ENCODE measurements at places on chromosomes 7 and 10.

DNA sequence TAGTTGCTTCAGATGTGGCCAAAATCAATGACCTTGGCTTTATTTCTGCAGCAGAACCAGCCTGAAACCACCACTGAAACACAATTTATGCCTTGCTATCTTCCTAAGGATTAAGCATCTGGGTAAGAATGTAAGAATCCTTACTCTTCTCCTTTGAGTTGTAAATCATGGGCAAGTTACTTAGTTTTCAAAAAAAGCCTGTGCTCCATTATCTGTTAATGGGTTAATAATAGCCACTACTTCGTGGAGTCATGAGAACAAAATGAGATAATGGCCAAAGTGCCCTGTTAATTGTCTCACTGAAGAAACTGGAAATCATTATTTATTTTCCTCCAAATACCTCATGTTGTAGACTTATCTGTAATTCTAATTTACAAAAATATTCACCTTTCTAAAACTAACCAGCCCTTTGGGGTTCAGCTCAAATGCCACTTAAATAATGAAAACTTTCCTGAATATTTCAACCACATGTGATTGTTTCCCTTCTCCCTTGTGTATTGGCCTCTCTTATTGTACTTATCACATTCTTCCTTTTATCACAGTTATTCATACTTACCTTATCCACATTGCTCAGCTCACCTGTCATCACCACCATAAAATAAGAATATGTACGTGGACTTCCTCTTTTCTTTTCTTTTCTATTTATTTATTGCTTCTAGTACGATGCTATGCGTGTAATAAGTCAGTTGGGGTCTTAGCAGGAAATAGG is 2.0 kb upstream of the AASS start:
- DNase-seq, result no peak

DNA sequence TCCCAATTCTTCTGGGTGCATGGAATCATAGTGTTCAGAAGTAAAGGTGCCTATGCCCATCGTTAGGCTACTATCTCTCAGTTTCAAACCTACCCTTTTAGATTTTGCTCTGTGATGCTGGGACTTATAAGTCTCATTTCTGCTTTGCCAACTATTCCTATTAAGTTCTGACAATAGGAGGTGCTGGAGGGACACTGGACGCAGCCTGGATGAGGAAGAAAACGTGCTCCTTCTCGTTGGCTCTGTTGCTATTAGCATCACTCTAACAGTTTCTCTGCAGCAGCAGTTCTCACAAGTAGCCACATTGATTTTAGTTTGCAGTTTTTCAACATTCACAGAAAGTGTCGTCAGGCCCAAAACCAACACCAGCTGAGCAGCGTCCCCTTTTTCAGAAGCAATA is 72.4 kb downstream of the ABCC2 start:
- DNase-seq, result no peak

- DNase-seq, result no peak
Measured at GRCh38 chr10:72335394-72336258, 19.1 kb downstream of the DNAJB12 start.

- no peak for DNase-seq
Measured at GRCh38 chr10:20237586-20237985, 421.4 kb downstream of the PLXDC2 start.

DNA sequence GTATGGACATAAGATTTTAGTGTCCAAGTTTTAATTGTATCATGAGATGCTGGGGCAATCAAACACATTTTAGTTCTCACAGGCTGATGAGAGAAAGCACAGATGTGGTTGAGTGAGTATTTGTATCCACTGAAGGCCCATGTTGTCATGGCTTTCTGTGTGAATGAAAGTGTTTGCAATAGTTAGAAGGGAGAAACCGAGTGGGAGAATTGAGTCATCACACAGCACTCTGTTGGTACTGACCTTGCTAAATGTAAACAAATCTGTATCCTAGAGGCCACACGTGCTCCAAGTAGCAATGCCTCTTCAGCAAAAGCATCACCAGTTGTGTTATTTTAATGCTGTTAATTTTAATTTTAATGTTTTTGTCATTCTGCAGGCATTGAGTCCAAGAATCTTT is 121.2 kb downstream of the EMX2 start:
- no peak for DNase-seq

DNA sequence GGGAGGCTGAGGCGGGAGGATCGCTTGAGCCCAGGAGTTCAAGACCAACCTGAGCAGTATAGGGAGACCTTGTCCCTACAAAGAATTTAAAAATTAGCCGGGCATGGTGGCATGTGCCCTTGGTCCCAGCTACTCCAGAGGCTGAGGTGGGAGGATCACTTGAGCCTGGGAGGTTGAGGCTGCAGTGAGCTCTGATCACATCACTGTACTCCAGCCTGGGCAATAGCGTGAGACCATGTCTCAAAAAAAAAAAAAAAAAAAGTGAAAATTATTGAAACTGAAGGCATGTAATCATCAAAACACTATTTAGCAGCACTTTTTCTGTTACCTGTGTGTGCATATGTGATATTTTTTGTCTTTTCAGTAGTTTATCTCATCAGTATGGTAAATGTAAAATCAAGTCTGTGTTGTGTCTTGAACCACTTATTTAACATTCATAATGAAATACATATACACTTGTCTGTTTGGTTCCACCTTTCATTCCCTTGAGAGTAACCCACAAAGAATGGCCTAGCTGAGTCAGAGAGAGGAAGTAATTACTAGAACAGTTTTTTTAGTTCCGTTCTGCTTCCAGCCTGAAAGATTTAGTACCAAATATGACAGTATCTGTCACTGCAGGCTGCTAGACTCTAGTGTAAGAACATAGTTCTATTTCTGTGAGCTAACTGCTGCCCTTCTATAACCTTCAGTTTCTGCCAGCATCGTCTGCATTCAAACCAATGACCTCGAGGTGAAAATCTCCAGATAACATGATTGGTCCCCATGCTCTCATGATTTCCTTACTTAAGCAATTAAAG is 68.6 kb downstream of the MMRN2 start:
- DNase-seq, result no peak

DNA sequence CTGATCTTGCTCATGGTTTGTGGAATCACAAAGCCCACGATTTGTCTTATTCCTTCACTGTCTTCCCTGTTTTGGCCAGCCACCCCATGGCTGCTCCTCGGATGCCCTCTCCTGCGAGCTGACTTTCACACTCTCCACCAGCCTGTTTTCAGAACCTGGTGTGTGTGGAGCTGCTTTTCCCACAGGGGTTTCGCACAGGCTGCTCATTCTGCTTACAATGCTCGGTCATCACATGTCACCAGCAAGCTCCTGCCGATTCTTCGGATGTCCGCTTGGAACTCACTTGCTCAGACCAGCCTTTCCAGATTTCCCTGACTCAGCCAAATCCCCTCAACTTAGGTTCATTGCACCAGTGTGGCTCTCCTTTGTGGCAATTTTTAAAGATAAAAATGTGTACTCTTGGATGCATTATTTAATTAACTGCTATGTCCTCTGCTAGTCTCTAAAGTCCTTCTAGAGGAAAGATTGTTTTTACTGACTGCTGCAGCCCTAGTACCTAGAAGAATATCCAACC is 1018.6 kb upstream of the LRRTM3 start:
- no peak for DNase-seq

DNA sequence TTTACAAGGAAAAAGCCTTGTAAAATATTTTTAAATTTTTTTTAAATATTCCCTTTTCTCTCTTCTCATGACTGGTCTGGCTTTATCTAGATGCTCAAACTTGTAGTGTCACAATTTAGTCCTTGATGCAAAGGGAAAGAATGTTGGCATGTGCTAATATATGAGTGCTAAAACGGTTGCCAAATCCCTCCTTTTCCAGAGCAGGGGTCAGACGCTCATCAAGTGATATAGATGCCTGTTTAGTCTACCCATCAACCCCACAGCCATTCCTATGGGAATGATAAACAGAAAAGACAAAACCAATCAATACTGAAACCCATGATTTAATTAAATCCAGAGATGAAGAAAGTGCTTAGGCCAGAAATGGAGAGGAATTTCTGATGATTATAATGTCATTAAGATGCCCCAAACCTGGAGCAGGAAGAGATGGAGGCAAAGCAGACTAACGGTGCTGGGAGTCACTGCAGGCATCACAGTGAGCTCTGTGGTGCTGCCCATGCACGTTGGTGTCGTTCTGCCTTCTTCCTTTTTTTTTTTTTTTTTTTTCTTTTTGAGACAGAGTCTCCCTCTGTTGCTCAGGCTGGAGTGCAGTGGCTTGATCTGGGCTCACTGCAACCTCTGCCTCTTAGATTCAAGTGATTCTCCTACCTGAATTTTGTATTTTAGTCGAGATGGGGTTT is 210.1 kb upstream of the STK17A start:
- DNase-seq, result no peak

DNA sequence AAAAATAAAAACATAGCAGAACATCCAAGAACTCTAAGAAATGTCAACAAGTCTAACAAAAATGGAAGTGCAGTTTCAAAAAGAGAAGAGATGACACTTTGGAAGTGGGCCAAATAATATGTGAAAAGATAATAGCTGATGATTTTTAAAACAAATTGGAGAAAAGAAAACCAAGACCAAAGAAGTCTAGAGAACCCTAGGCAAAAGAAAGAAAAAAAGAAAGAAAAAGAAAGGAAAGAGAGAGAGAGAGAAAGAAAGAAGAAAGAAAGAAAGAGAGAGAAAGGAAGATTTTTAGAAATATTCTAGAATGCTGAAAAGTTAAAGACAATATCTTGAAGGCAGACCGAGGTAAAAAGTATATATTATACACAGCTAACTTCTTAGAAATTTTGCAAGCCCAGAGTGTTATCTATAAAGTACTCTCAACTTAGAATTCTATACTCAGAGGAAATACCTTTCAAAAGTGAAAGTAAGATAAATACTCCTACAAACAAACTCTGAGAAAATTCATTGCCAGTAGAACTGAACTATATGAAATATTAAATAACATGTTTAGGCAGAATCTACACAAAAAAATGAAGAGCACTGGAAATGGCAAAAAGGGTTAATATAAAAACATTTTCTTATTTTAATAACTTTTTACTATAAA is 138.7 kb upstream of the SMIM30 start:
- DNase-seq, result no peak
